Stimulated activated CD4-positive, alpha-beta T cell treated with anti-CD3 and anti-CD28 coated beads, Interleukin-12 subunit alpha, Interleukin-12 subunit beta, amount 100 ng/mL, for 24 hours (primary cell): ENCODE measurements at places on chromosomes 5 and 9.

GRCh38 chr5:73663161-73663859 is 37.3 kb downstream of the ARHGEF28 start:
- no peak for DNase-seq

GRCh38 chr9:92666912-92667532 is 2.9 kb downstream of the IPPK start:
- no peak for DNase-seq

DNA sequence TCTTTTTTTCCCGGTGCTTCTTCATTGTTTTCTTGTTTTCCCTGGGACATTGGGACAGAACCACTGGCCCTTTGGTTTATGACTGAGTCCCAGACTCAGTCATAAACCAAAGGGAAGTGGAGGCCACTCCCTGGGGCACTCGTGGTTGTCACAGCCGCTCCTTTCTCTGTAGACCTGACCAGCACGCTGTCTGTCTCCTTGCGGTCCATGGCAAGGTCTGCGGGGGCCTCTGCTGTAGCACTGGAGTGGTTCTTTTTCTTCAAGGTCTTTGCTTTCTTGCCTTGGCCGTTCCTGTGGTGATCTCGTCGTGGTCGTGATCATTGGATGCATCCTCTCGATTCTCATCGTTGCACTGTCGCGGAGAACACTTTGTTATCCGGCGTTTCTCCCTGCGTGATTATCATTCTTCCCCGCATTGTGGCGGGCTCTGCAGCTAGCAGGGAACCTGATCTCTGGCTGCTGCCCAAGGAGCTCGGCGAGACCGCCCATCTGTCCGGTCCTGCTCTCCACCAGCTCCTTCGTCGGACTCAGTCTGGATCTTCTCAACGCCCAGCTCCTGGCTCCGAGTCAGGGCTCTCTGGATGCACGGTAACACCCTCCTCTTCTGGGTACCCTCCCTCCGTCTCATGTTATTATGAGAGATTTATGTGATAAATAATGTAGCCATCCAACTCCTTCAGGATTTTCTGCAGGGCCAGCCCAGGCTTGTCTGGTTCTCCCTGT is 43.5 kb upstream of the MPDZ start:
- no peak for DNase-seq

DNA sequence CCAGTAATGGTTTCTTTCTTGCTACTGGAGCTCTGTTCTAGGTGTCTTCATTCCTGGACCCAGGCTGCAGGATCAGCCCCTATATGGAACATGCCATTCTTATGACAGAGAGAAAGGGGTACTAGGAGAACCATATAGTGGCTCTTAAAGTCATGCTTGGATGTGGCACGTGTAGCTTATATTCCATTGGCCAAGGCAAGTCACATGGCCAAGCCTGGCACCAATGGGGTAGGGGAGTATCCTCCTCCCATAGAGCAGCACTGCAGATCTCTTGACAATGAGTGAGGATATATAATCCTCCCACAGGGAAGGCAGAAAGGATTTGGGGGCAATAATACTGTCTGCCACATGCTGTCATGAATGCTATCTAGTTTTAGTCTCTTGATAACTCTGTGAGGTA is 193.3 kb downstream of the PALM2AKAP2 start:
- no peak for DNase-seq

DNA sequence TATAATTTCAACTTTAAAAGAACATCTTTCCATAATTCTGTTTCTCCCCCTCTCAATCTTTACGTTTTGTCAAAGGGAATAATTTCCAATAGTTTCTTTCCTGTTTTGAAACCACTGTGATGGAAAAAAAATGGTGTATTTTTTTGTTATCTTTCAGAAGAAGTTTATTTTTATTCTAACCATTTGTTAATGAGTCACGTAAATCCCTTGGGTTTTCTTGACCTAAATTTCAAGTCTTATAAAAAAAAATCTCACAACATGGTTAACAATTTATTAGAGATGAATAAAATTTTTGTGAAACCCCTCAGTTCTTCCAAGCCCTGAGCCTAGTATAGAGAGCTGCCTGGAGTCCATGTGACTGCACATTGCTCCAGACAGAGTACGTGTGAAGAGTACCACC is 106.1 kb upstream of the FBXL17 start:
- no peak for DNase-seq

DNA sequence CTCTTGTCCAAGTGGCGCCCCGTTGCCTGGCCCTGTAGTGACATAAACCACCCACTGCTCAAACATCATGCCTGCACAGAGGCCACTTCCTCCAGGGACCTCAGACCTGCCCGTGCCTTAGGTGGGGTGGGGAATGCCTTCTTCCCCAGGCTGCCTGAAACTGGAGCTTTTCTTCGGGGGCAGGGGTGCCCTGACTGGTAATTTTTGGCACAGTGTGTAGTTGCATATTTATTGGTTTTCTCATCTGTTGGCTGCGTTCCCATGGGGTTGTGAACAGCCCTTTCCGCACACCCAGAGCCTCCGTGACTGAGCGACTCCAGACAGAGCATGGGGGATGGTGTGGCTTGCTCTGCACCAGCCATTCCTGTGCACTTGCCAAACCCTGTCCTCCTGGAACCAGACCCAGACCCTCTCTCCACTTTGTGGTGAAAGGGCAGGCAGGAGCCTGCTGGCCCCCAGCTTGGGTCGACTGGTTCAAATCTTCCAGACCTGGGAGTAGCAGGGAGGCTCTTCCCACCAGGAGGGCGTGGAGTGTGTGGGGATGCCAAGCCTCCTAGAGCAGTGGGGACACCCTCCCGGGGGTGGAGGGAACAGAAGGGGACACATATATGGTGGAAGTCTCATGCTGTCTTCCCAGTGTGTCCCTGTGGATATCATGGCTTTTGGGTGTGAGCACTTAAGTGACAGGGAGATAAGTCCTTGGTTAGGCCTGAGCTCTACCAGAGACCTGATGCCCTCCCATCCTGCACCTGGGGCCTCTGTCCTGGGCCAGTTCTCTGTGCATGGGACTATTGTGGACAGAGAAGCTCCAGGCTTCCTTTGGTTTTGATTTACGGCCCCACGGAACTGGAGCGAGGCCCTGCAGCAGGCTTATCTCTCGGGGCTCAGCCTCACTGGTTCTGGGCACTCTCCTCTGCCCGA is 39.6 kb downstream of the WNK2 start:
- DNase-seq = no peak

DNA sequence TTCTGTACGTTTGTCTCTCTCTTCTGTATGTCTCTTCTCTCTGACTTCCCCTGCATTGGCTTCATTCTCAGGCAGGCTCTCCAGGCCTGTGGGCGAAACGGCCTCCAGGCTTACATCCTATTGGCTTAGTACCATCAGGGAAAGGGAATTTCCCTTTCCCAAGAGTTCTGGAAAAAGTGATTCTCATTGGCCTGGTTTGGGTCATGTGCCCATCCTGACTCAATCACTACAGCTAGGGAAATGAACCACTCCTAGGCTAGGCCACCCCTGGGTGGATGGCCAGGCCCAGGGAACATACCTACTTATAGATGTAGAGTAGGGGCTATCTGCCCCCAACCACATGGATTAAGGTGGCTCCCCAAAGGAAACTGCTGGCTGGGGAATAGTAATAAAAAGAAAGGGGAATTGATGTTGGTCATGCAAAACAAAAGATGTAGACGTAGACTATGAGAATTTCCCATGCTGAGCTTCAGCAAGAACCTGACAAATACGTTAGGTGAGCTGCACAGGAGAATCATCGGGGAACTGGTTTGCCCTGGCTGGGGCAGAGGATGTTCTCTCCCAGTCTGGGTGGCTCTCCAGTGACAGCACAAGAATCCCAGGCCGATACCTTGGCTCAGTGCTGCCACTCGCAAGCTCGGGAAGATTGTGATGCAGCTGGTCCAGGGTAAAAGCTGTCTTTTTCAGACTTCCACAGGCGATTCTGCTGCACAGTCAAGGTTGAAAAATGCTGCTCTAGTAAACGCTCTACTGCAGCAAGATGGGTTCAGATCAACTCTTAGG is 3.7 kb upstream of the EGR1 start:
- DNase-seq = no peak

DNA sequence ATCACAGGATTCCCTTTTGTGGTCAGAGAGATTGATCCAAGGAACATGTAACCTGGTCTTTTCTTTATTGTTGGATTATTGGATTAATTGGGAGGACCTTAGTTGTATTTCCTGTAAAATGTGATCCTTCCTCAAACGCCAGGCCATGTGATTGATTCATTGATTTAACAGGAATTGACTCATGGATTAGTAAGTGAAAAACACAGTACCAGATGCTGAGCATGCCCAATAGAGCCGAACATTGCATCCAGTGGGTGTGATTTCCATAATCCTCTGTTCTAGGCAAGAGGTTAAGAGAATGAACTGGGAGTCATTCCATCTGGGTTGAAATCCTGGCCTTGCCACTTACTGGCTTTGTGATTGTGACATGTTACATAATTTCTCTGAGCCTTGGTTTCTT is 522.3 kb downstream of the MAT2B start:
- no peak for DNase-seq

DNA sequence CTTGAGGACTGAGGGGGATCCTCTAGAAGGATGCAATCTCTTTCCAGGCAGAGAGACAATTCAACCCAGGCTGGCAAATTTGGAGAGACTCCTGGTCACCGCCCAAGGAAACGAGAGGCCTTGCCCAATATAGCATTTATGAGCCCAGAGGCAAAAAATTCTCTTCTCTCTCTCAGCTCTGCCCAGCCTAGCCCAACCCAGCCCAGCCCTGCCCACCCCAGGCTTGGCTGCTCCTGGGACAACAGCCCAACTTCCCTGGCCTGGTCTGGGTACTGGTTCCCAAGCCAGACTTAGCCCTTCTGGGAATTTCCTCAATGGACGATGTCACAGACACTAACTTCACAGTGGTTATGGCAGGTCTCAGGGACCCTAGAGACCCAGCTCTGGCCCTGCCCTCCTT is 116.5 kb downstream of the PSD2 start:
- no peak for DNase-seq

DNA sequence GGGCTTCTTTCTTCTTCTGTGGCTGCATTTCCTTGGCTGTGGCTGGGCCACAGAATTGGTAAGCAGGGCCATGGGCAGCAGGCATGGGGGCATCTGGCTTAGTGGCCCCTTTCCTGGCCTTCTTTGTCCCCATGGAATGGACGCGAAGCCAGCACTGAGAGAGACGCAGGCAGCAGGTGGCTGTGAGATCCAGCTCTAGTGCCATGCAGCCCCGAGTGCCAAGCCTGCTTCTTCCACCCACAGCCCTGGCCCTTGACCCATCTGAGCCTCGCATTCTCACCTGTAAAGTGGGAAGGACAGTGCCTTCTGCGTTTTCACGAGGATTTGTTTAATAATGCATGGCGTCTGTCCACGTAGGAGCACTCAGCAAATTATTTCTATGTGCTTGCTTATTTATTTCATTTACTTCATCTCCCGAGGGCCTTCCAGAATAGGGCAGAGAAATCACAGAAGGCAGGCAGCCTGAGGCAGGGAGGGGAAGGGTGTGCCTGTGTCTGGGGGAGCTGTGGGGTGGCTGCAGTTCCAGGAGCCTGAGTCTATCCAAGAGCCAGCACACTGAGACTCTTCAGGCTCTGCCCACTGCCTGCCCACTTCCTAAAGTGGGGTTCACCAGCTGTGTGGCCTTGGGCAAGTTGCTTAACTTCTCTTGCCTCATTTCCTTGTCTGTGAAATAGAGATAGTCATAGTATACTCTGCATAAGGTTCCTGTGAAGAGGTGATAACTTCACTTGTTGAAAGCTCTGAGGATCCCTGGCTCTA is 55.2 kb downstream of the NTNG2 start:
- no peak for DNase-seq

DNA sequence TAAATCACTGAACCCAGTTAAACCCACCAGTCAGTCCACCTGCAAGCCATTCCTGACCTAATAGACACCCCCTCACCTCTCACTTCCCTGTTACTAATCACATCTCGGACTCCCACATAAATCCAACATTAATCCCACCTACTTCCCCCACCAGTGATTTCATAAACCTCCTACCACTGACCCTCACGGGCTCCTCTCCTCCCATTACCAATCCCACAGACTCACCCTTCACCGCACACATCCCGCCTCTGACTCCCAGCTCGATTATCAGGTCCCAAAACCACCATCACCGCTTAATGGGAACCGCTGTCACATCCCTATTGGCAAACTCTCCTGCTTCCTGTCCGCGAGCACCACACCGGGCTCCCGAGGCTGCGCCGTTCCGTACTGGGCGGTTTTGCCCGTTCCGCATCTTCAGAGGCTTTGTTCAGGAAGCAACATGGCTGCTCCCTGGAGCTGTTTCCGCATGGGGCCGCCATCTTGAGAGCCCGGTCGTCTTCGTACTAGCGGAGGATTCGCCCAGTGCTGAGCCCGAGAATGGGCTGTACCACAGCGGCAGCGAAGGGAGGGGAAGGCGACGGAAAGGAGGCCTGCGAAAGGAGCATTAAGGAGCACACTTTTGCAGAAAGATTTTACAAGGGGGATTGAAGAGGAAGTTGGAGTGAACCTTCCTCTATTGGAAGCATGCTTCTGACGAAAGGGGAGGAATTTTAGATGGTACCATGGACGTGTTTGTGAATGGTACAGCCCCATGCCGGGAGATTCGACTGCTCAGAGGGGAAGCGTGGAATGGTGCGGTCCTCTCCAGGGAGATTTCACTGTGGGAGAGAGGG is at the start of gene ZNF300:
ZNF300 (minus strand) TSS at position 502 of the 833 bp plus-strand sequence. CDS start 1,825 bp downstream, outside the sequence.
- DNase-seq = no peak

DNA sequence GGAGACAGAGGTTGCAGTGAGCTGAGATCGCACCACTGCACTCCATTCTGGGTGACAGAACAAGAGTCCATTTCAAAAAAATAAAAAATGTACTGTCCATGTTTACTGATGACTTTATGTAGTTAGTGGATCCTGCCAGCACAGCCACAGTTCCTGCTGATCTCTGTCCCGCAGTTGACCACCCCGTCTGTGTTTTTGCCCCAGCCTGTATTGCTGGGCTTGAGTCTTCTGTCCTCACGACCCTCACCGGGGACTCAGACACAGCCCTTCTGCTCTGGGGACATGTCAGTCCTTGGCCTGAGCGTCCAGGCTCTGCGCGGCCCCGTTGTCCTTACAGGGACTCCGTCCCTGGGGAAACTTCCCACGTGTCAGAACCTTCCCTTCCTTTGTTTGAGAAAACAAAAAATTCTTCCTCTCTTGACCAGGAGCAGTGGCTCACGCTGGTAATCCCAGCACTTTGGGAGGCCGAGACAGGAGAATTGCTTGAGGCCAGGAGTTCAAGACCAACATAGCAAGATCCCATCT is 14.5 kb downstream of the SURF6 start:
- DNase-seq = no peak

DNA sequence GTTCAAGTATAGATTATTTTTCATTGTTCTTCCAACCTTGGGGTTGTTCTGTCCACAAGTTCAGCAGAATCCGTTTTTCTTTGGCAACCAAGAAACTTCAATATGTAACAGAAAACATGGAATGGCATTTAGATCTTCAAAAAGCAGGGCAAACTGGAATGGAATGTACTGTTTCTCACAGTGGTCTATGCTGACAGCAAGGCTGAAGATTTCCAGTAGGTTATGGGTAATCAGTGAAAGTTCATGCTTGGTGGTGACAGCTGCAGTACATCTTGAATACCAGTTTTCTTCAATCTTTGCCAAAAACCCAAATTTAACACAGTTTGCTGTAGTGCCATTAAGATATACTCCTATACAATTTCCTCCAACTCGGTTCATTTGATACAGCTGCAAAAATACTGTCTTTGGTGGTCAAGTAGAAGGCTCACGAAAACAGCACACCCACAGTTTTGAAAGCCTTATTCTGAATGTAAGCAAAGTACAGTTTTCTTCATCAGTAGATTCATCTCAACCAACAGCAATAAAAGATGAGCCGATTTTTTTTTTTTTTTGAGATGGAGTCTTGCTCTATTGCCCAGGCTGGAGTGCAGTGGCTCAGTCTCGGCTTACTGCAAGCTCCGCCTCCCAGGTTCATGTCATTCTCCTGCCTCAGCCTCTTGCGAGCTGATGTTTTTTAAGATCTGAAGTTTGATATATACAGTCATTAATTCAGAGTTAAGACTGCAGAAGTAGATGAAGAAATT is 4.9 kb downstream of the TRIM52 start:
- no peak for DNase-seq

- no peak for DNase-seq
Measured at GRCh38 chr9:68781928-68782327, 76.9 kb downstream of the PIP5K1B start.
